Activated CD8-positive, alpha-beta memory T cell treated with anti-CD3 and anti-CD28 coated beads for 1 hour (primary cell): ENCODE measurements at places on chromosomes 3 and 15.

DNA sequence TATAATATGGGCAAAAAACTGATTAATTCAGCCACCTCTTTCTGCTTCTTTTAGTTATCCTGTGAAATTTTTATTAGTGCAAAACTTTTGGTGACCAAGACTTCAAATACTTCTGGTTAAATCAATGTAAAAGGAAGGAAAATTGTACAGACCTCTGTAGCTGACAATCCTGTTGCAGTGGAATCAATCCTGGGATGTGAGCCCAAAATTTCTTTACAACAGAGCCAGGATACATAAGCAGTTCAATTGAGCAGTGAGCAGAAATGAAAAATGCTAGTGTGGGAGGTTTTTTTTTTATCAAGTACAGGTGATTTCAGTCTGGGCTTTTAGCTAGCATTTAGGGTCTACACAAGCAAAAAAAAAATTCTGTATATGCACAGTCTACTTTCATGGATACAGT, 398.0 kb downstream of the OTOL1 start:
- DNase-seq: no peak

DNA sequence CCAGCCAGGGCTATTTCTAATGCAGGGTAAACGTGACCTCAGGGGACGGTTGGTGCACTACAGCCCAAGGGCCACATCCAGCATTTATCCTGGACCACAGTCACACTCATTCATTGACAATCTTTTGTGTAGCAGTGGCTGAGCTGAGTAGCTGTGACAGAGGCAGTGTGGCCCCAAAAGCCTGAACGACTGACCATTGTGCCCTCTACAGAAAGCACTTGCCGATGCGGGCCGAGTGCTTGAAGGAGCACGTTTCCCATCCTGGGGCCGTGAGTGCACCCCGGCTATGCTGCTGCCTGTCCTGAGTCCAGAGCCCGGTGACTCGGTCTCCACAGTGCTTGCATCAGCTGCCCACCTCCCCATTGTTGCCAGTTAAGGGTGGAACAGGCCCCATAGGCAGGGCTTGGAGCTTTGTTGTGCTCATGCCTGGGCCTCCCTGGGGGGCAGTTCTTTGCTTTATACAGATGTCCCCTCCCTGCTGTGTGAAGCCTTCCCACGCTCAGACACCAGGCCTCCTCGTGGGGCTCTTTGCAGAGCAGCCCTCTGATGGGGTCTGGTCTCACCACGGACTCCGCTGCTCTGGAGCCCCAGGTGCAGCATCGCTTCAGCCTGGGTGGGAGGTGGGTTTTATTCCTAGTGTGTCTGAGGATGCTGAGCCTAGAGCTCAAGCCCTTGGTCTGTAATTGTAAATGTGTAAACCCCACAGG, 13.0 kb upstream of the SNRPA1 start:
- no peak for DNase-seq

DNA sequence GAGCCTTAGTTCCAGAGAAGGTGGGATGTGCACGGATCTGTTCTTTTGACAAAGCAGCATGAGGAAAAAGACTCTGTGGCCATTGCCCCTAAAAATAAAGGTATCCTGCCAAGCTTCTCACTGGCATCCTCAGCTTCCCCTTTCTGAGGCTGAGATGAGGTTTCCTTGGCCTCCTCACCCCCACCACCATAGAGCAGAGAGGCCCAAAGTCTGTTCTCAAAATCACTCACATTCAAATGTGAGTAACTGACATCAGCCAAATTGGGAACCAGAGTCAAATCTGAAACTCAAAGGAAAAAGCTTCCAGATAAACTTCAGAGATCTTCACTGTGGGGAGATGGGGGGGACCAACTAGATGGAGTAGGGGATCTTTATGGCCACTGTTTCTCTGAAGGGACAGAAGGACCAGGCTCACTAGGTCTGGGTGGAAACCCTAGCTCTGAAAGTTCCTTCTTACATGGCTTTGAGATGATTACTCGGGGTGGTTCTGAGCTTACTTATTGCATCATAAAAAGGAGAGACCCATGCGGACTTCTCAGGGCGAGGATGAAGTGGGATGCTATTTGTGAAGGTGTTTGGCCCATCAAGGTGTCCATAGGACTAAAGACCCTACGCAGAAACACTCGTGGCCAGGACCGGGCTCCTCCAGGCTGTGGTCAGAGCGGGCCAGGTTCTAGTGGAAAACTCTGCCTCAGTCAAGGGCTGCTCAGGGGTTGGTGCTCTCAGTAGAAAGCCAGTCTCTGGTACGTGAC, 61.5 kb upstream of the MEF2A start:
- DNase-seq: no peak

- DNase-seq: no peak
These were observed 195.1 kb upstream of the ICE2 start for GRCh38 chr15:60673918-60674558.

GRCh38 chr15:76056931-76057330, 2.9 kb upstream of the TMEM266 start:
- DNase-seq: no peak

DNA sequence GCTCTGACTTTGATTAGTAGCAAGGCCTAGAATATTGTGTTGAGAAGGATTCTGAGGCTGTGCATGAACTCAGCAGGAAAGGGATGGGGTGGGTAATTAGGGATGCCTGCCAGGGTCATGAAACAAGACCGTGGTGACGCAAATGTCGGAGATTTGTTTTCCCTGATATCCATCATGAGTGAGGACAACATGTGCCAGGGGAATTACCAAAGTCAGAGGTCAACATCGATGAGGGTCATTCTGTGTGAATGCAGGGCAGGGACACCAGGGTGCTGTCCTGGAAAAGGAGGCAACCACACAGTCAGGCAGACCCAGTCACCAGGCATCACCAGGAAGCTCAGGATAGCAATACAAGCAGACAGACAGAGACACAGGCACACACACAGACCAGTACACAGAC, 52.2 kb downstream of the SLCO2A1 start:
- DNase-seq: no peak

GRCh38 chr15:71489570-71489969, 320.8 kb upstream of the NR2E3 start:
- DNase-seq: no peak

GRCh38 chr3:72224804-72225509, 440.0 kb upstream of the PROK2 start:
- DNase-seq: no peak

- no peak for DNase-seq
These were observed 6.5 kb upstream of the TBC1D23 start for GRCh38 chr3:100254168-100254777.
